ENCODE measurements at places on chromosomes 2 and 18.

DNA sequence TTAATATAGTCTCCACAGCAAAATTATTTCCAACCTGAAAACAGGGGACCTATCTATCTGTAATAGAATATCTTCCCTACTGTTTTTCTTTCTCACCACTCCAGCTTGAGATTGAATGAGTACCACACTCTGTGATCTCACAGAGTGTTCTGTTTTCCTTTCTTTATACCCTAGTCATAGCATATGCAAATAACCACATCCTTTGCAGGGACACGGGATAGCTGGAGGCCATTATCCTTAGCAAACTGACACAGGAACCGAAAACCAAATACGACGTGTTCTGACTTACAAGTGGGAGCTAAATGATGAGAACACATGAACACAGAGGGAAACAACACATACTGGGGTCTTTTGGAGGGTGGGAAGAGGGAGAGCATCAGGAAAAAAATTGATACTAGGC lies 224.7 kb downstream of the SLC8A1 start:
- no peak for DNase-seq

GRCh38 chr2:225787497-225787896 lies 388.0 kb downstream of the NYAP2 start:
- DNase-seq, result no peak

DNA sequence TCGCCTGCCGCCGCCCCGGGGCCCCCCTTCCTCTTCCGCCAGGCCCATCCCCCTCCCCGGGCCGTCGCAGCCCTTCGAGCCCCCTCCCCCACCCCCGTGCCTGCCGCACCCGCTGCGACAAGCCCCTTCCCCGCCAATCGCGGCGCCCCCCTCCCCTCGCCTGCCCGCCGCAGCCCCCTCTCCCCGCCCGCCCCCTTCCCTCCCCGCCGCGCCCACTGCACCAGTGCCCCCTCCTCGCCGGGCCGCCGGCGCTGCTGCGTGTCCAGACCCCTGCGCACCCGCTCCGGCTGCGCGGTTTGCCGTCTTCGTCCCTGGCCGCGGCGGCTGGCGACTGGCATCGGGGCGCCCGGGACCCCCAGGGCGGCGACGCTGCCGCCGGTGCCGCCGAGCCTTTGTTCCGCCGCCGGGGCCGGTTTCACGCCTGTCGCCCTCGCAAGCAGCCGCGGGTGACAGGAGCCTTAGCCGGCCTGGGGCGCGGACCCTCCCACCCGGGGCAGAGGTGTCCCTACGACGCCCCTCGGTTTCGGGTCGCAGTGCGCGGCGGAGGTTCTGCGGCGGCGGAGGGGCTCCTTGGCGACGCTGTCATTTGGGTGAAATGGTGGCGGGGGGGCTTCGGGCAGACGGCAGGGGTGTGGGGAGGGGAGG lies 18.1 kb downstream of the GPC1 start:
- DNase-seq, result no peak

DNA sequence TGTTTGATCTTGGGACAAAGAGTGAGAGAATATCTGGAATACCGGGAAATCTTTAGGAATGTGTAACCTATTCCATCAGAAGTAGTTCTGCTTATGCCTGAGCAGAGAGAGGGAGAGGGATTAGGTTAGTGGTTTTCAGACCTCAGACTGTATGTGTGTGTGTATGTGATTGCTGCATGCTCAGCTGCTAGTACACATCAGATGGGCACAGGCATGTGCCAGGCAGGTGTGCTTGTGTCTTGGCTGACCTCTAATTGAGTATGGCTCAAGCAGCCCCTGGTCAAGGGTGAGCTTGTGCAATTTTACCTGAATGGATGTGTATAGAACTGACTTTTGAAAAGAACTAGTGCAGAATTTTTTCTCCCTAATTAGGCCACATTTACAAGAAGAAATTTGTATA lies 91.2 kb downstream of the INSIG2 start:
- no peak for DNase-seq

- no peak for DNase-seq
Observed at GRCh38 chr2:136527560-136527959, 237.8 kb upstream of the THSD7B start.

GRCh38 chr2:139798391-139798790 lies 1018.2 kb upstream of the NXPH2 start:
- no peak for DNase-seq

DNA sequence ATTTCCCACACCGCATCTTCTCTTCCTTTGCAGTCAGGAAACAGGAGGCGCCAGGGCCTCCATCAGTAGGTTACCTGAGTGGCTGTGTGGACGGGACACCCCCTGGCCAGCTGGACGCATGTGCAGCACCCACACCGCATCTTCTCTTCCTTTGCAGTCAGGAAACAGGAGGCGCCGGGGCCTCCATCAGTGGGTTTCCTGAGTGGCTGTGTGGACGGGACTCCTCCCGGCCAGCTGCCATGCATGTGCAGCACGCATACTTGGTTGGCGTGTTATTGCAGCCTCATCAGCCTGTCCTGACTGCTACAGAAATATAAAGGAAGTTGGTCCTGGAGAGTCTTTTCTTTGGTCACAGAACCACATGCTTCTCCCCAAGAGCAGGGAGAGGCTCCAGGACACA lies 74.6 kb downstream of the DCDC2C start:
- DNase-seq, result no peak

- DNase-seq, result no peak
Observed at GRCh38 chr18:50080316-50080715, 114.6 kb downstream of the MYO5B start.

- no peak for DNase-seq
Observed at GRCh38 chr2:3595985-3596384, 1.1 kb downstream of the COLEC11 start.

- no peak for DNase-seq
Observed at GRCh38 chr2:127197475-127198385, 22.4 kb downstream of the CYP27C1 start.

DNA sequence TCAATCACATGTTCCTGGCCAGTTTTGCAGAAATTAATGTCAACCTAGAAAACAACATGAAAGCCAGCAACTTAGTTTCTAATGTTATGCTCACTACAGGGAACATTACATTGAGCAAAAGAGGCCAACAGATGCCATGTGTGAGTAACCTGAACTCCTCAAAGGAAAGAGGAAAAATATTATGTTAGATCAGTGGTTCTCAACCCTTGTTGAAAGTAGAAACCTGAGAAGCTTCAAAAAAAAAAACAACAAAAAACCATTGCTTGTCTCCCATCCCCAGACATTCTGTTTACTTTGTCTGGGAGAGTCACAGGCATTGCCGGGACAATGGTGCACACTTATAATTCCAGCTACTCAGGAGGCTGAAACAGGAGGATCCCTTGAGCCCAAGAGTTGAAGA lies 57.7 kb downstream of the METTL4 start:
- no peak for DNase-seq

- DNase-seq, result no peak
Observed at GRCh38 chr2:109196081-109196875, 67.3 kb downstream of the SH3RF3 start.

DNA sequence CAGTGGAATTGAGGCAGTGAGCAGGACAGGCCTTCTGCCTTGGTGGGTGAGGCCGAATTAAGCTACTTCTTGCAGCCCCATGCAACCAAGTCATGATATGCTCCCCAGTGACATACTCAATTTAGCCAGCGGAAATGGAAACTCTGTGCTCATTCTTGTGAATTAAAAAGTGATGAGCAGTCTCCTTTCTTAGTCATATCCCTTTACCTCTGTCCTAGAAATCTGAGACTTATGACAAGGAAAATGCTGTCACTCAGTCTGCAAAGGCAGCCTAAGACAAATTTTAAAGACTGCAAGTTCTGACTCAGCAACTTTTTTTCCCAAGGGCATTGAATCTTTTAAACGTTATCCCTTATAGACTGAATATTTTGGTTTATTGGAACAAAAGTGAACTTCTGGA lies 218.2 kb downstream of the SH3BP4 start:
- no peak for DNase-seq

- DNase-seq, result no peak
Observed at GRCh38 chr2:24022324-24022974, 12.6 kb downstream of the MFSD2B start.

DNA sequence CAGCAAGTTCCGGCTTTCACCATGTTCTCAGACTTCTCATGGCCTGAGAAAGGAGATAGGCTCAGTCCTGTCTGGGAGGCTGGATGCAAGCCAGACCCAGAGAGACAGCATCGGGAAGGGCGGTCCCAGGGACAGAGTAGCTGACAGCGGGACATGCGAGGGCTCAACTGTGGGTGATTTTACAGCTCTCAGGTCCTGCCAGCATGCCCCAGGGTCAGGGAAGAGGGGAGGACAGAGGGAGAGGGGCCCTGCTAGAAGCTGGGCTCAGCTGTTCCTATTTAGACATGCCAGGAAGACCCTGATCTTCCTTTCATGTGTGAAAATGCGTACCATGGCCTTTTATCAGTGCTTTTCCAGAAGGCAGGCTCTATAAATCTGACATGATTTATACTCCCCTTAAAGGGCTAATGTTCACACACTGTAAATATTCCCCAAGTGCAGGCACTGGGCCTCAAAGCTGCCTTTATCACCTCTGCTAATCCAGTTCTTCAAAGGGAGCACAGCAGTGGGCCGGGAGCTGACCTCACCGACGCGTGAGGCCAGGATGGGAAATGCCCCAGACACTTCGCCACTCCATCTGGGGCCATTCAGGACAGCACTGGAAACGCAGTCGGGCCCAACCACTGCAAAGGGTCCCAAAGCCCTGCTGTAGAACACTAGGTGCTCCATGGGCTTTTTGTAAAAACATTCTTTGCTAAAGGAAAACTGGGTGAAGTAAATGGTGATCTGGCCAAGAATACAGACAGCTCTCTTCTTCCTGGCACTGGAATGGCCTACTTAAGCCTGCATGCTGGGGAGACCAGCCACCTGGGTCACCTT lies 96.1 kb upstream of the LMAN1 start:
- no peak for DNase-seq

DNA sequence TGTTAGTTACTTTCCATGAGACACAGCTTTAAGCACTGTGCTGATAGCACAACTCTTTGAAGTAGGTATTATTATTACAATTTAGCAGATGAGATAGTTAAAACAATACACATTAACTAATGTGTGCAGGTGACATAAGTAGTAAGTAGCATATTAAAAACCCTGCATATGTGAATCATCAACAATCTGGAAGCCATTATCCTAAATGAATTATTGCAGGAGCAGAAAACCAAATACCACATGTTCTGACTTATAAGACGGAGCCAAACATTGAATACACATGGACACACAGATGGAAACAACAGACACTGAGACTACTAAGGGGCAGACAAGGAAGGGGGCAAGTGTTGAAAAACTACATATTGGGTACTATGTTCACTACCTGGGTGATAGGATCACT lies 300.3 kb upstream of the GULP1 start:
- DNase-seq, result no peak

GRCh38 chr18:9914584-9915290 lies 921 bp downstream of the VAPA start:
- DNase-seq, result no peak

- no peak for DNase-seq
Observed at GRCh38 chr2:168742258-168742932, 60.0 kb upstream of the NOSTRIN start.

DNA sequence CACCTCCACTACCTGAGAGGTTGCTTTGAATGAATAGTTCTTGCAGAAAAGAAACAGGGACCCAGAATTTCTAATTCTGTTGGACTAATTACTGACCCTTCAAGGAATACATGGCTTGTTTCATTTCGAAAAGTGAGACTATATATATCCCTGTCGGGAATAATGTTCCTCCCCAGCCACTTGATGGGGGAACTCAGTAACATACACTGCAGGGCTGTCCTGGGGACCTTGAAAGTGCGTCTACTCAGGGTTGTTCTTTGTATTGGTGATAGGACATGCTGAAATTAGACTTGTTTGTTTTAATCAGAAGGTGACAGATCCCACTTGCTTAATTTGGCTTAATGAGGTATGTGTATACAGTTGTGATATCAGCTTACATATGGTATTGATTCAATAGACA lies 25.5 kb downstream of the MGAT5 start:
- DNase-seq, result no peak

DNA sequence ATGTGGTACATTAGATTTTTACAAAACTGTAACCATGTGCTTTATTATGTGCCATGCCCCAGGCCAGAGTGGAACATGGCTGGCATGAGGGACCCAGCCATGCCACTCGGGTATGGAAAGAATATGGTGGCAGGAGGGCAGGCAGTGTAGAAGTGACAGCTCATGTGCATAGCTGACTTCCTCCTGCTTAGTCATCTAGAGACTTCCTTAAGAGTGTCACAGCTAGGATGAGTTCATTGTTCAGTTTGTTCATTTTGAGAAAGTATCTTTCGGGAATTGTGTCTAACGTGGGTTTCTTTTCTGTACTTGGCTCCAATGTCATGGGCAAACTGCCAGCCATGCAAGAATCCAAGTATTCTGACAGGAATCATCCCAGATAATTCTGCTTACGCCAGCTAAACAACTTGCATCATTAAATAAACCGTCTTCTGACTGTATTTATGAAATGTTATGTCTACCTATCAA lies 94.3 kb upstream of the ITGB6 start:
- DNase-seq, result no peak

DNA sequence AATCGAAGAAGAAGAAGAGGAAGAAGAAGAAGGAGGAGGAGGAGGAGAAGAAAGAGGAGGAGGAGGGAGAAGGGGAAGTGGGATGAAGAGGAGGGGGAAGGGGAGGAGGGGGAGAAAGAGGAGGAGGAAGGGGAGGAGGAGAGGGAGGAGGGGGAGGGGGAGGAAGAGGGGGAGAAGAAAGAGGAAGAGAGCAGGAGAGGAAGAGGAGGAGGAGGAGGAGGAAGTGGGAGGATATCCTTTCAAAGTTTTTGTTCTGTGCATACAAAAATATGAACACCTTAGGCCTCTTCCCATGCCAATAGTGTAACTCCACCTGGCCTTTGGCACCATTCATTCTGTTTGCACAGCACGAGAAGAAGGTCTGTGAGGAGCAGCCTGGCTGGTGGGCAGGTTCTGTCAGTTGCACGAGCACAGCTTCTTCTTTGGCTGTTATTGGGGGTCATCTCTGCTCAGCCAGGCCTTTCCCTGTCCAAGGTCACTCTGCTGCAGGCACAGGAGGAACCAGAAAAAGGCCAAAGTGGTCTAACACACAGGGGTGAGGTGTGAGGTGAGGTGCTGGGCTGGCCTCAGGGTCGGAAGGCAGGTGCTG lies 25.8 kb upstream of the PLB1 start:
- no peak for DNase-seq

DNA sequence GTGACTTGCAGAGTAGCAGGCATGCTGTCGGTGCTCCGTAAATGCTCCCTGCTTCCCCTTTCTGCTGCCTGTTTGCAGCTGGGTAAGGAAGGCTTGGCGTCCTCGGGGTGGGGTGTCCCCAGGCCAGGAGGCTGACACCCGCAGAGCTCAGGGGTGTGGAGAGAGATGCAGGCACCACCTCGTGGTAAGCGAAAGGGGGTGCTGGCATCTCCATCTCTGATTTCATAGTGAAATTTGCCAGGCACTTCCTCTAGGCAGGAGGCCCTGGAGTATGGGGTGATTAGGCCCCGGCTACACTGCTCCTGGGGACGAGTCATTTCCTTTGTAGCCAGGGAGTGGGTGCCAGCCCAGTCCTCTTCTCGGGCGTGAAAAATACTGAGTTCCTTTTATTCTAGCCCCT lies 160.4 kb downstream of the KLHL29 start:
- DNase-seq, result no peak

- DNase-seq, result no peak
Observed at GRCh38 chr2:200787351-200788120, 24.2 kb upstream of the BZW1 start.
